ENCODE measurements at places on chromosomes 1 and 21.
A peak's percentile ranks its signal among the peaks of the same experiment; 100 is the strongest.

DNA sequence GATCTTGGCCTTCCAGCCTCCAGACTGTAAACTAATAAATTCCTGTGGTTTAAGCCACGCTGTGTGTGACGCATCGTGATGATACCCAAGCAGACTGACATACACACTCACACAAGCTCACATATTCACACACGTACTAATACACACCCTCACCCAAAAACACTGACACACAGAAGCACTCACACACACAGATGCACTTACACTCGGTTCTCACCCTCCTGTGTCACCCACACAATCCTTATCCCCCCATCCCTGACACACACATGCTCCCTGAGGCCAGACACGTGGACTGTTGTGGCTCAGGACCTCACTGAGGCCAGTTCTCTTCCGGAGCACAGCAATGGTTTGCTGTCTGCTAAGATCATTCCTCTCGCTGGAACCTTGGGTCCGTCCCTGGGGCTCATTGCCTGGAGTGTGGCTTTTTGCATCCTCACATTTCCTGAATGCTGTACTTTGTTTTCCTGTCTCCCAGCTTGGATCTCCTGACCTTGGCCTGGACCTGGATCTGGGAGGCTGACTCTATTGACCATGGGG lies 76.9 kb upstream of the LYST start:
- DNase-seq = peak; percentile 79

DNA sequence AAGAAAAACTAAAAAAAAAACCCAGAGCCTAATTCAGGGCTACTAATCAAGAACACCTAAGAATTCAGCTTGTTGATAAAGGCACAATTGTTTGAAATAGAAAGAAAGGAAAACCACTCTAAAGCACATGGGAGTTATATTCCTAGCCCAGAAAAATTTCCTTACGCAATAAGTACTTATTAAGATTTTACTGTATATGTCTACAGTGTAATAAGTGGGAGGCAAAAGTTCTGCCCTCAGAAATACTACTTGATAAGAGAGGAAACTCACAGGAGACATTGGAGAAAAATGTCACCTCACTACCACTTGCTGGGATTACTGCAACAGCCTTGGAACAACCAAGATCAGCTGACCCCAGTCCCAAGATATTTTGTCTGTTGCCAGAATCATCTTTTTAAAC lies 66.1 kb downstream of the IARS2 start:
- no peak for DNase-seq

DNA sequence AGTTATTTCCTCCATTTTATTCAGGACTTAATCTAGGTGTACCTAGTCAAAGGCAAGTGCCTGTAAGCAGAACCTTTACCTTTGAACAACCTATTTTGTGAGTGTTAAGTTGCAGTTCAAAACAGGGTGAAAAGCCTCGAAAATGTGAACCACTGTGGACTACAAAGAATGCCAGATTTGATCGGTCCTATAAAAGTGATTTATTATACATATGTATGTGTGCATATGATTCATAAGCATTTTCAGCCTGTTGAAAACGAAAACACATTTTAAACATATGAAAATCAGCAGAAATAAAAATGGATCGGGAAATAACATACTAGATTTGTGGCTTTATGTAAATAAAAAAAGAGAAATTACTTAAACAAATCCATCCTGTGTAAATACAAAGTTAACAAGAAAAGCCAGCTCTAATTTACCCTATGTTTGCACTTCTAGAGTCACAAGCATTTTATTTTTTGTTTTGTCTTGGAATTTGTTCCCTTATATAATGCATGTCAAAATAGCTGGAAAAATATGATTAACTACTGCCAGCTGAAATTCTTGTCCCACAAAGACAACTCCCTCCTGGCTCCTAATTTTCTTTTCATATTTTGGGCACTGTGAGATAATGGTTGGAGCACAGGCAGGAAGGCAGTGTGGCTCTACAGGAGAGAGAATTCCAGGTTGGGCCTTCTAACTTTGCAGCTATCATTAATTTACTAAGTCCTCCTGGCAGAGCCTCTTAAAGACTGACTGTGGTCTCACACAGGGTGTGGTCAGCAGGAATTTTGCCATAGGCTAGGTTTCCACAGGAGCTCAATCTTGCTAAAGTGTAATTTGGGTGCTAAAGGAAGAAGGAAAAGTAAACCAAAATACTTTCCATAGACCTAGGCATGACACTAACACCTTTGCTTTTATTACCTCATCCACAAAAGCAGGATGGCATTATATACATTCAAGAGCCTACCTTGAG lies 70.2 kb upstream of the CDC42BPA start:
- no peak for DNase-seq

DNA sequence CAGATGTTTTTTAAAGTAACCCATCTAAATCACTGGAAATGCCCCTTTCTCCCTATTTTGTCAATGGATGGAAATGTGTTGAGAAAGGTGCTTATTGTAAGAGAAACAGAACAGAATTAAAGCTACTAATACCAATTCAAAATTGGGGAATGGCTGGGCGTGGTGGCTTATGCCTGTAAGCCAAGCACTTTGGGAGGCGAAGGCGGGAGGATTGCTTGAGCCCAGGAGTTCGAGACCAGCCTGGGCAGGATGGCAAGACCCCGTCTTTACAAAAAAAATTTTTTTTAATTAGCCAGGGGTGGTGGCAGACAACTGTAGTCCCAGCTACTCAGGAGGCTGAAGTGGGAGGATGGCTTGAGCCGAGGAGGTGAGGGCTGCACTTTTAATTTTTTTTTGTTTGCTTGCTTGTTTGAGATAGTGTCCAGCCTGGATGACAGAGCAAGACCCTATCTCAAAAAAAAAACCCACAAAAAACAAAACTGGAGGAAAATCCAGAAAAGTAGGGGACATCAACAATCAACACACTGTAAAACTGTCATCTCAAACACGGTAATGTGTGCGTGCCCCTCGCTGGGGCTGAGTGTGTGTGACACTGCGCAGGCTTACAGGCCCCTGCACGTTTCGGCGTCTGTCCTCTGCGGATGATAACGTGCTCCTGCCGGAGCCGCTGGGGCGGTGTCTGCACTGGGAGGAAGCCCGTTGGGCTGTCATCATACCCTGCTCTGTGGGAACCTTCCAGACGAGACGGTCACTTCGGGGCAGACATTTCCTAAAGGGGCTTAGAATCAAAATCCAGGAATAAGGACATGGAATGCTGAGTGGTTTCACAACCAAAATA lies 11.6 kb upstream of the POFUT2 start:
- no peak for DNase-seq

DNA sequence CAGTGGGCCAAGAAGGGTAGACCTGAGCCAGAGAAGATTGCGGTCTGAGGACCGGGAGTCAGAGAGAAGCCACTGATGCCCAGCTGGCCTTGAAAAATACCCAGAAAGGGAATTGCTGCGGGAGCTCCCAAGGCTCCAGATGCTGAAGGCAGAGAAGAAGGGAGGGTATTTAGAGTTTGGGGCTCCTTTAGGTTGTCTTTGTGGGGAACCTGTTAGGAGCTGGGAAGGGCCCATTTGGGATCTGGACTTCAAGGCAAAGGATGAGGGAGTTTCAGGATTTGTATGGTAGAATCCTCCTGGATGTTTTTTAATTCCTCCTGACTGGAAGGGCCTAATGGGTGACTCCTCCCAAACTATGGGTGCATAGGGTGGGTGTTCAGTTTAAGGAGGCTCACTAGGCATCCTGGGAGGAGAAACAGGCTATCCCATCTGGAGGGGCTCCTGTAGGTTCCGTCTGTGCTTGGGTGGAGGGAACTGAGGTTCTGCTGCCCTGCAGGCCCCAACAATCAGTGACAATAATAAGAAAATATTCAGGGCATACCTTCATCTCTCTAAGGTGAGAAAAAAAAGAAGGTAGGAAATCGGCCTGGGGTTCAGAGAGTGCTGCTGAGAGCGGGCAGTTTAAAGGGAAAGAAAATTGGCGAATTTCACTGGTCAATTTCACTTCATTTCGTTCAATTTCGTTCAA lies 5.1 kb downstream of the FOXD2 start:
- no peak for DNase-seq

All from fibroblast of skin of left biceps (primary cell).